ENCODE measurements at places on chromosomes 4 and X.

- no peak for DNase-seq
Observed at GRCh38 chr4:176875446-176875930, 82.8 kb upstream of the VEGFC start.

DNA sequence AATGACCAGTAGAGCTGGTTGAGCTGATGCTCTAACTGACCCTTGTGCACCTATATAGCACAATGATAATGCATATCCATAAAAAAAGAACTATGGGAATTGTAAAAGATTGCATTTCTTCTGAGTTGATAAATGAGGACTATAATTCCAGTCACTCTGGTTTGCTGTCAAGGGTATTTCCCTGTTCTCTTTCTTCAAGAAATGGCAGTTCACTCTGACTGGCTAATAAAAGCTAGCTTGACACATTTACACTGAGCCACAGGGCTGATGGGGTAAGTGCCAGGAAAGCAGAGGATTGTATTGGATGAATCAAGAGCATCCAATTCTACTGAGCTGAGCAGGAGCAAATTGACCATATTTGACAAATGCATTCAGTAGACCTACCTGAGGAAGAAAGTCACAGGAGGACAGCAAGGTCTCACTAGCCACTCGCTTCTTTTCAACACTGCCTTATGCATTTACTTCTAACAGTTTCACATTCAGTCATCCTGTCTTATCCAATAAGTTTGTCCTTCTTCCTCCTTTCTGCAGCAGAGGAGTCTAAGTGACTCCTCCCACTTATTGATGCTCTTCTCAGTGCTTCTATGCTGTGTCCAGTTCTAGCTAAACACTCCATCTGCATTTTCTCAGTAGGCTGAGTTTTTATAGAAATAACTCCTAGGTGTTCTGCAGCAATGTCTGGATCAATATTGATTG is 43.0 kb downstream of the RBMX2 start:
- DNase-seq: no peak

GRCh38 chr4:29948858-29949257 is 771.3 kb upstream of the PCDH7 start:
- no peak for DNase-seq

GRCh38 chr4:111991163-111991562 is 154.1 kb upstream of the FAM241A start:
- no peak for DNase-seq

DNA sequence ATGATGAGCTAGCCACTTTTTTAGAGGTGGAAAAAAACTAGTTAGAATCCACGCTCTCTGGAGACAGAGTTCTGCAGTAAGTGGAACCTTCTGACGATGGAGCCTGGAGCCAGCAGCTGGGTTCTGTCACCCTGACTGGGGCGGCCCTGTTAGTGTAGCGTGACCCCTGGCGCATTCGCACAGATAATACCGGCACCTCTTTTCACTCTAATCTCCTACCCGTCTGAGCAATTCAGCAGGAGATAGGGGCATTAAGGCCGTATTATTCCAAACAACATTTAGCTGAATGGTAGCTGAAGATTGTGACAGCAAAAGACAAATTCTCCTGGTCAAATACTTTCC is 292.6 kb downstream of the FBXO8 start:
- no peak for DNase-seq
